ENCODE measurements at places on chromosomes 4 and X.
A peak's percentile ranks its signal among the peaks of the same experiment; 100 is the strongest.

- ATAC-seq: no peak
Measured at GRCh38 chr4:113049421-113050370, at the start of gene ANK2. Gene ANK2, plus strand, starts transcription at chr4:113049653. Its CDS starts 76 bp downstream, at chr4:113049729.

GRCh38 chr4:93867416-93868001, 39.0 kb downstream of the ATOH1 start:
- no peak for ATAC-seq

- ATAC-seq: no peak
Measured at GRCh38 chr4:1595789-1596325, 88.3 kb downstream of the FAM53A start.

DNA sequence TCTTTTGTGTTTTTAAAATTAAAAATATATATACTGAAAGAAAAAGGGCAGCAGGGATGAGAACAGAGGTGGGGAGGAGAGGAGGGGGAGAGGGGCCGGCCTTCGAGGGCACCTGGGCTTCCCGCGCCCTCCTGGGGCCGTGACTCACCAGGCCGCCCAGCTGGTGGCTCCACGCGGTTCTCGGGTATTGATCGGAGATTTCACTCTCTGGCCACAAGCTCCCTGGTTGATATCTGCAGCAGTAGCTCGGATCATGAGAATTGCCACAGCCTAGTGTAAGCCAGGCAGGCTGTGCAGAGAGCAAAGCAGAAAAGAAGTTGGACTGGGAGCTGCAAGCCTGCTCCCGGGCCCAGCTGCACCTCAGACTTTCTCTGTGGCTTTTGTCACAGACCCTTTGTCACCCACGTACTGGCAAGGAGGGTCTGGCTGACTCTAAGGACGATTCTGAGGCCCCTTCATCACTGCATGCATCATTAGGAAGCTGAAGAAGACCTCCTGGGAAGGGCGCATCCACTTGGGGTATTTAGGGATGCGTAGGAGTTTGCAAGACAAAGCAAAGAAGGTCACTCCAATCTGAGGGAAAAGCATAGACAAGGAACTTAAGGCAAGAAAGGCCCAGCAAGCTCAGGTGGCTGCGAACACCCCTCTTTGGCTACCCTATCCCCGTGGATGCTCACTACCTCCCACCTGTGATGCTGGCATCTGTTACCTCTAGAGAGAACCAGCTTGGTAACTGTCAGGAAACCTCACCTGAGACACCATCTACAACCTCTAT, 71.7 kb downstream of the CPZ start:
- ATAC-seq: no peak

GRCh38 chr4:19401301-19402080, 850.2 kb upstream of the SLIT2 start:
- no peak for ATAC-seq

GRCh38 chr4:165563851-165564250, 185.0 kb downstream of the CPE start:
- ATAC-seq: no peak

- no peak for ATAC-seq
Measured at GRCh38 chrX:124421898-124422655, 75.7 kb downstream of the SH2D1A start.

- ATAC-seq: no peak
Measured at GRCh38 chr4:121709766-121710405, 13.1 kb upstream of the ANXA5 start.

GRCh38 chrX:121949041-121949760, 901.8 kb downstream of the GLUD2 start:
- no peak for ATAC-seq

- peak; percentile 28 for ATAC-seq
Measured at GRCh38 chr4:2787230-2788100, 5.4 kb upstream of the SH3BP2 start.

- no peak for ATAC-seq
Measured at GRCh38 chr4:53640576-53641453, 49.5 kb upstream of the LNX1 start.

DNA sequence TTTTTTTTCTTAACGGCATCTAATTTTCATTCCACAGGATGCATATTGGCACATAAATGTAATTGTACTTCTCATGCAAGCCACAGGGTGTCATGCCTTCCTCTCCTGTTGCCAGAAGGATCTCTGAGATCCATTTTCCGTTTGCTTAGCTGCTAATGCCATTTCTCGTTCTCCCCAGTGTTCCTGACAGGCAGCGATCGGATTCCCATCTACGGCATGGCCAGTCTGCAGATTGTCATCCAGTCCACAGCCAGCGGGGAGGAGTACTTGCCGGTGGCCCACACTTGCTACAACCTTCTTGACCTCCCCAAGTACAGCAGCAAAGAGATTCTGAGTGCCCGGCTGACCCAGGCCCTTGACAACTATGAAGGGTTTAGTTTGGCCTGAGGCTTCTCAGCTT, 8.9 kb upstream of the NAP1L5 start:
- no peak for ATAC-seq

GRCh38 chrX:53746718-53747117, 60.2 kb upstream of the HUWE1 start:
- no peak for ATAC-seq

All from esophagus mucosa (tissue), 1 donor.